Activated CD4-positive, CD25-positive, alpha-beta regulatory T cell treated with anti-CD3 and anti-CD28 coated beads, Interleukin-2, amount 50 U/mL, for 72 hours (primary cell): ENCODE measurements at places on chromosomes 7 and 10.

- no peak for DNase-seq
Measured at GRCh38 chr7:145156834-145157233, 321.0 kb upstream of the TPK1 start.

DNA sequence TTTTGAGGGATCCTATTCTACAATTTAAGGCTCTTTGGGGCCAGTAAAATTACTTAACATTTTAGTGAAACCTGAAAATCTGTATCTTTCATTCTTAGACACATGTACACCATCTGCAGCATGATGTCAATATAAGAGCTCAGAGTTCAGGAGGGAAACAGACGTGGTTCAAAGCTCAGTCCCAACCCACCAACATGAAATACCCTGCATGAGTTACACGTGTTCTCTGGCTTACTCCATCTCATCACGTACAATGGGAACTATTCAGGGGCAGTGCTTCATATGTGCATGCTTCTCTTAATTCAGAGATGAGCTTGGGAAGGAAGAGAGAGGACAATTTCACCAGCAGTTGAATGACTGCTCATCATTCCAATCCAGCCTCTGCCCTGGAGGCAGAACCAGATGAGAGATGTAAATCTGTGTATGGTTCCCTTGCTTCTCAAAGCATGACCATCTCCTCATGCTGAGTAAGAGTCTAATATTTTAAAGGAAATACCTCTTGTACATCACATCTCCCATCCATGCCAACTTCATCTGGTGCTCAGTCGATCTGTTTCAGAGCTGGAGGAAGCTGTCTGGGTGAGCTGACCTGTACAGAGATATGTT lies 29.0 kb upstream of the ADAM12 start:
- DNase-seq, result no peak

DNA sequence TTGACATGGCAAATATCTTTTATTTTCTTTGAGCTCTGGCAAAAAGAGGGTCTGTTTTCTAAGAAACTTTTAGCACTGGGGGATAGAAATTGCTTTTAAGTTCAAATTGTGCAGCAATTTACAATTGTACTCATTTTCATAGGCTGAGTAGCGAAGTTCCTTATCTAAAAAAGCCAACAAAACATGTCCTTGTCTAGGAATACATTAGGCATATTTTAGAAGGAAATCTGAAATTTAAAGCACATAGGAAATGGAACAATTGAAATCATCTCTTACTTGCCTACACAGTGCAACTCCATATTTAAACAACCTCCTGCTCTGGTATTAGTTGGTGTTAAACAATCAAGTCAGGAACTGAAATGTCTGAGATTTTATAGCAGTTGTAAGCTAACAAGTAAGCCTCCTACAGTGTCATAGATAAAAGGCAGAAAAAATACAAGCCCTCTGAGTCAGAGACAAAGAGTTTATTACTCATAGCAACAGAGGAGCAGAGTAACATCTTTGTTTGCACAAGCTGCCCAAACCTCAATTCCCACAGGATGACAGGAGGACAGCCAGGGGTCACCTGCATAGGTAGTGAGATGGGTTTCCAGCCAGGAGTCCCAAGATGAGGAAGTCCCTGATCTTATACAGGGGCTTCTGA lies 280.2 kb upstream of the HGF start:
- no peak for DNase-seq

- DNase-seq, result no peak
Measured at GRCh38 chr7:137296576-137296975, 47.0 kb downstream of the PTN start.

DNA sequence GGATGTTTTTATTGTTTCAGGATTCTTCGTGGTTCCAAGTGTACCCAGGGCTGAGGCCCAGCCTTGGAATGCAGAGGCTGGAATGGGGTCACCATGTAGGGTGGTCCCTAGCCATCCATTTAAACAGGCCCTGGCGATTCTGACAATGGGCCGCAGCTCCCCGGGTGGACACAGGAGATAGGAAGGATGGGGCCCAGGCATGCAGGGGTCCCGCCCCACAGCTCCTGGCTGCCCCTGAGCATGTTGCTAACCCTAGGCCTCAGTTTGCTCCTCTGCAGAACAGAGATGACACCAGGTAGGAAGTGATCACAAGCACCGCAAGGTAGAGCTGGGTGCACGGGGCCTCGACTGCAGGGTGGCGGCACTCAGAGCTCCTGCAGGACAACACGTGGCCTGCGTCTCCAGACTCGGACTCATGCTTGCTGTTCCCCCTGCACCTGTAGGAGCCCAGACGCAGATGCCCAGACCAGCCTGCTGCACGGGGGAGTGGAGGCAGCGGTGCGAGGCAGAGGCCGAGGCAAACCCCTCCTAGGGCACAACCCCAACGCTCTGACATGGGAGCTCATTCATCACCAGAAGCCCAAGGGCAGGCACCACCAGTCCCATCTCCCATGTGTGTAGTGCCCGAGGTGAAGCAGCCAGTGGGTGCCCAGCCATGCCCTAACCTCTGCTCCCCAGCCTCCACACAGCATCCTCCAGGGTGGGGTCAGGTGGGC lies 25.5 kb downstream of the VIPR2 start:
- DNase-seq, result peak; percentile 3

DNA sequence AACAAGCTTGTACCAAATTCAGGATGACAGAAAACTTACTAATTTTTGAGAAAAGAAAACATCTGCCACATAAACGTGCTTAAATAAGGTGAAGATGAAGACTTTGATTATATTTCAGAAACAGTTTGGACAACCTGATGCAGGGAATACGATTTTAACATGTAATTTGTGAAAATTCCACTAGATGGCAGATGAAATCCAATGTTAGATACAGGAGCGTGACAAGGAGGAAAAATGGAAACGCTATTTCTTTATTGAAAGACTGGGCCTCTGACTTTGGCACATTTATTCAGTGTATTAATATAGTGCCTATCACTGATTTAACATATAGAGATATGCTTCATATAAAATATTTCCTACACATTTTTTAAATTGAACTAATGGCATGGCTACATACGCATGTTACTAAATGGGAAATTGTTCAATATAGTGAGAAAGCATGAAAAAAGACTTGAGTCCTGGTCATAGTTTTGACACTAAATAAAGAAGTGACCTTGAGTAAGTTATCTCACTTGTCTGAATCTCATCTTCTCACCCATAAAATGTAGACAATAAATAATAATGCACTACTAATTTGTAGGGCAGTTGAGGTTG lies 60.7 kb downstream of the CD36 start:
- no peak for DNase-seq

DNA sequence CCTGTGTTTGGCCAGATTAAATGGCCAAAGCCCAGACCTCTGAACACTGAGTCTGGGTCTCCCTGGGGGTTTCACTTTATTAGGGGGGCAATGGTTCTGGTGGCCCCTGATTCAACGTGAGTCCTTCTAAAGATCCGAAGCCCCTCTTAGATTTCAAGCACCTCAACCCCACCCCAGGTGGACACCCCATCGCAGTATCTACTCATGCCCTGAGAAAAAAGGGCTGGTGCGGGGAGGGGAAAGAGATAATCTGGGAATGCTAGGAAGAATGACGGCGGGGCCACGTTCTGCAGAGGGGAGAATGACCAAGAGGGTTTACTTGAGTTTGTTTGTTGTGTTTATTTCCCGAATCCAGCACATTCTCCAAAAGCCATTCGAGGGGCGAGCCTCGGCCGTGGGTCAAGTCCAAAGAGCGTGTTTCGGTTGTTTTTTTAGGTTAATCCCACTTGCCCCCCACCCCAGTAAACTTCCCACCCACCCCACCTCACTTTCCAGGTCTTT lies 832 bp downstream of the PDLIM1 start:
- DNase-seq, result no peak

GRCh38 chr10:115706026-115706425 lies 567.0 kb downstream of the GFRA1 start:
- DNase-seq, result no peak

DNA sequence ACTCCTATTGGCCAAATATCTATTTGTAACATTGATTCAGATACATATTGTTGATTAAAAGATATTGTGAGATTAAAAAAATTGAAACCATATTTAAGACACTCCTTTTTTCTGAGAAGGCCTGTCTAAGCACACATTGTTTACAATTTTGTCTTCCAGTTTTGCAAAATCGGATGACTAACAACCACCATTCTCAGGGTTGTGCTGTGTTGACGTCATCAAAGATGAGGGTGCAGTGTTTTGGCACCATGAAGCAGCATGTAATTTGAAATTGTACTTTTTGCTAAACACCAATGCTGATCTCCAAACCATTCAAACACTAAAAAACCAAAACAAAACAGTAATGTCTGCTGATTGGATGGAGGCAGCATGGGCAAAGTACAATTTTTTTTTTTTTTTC lies 7.4 kb downstream of the CREB5 start:
- DNase-seq, result no peak

- no peak for DNase-seq
Measured at GRCh38 chr10:24303522-24304310, 94.8 kb downstream of the KIAA1217 start.

DNA sequence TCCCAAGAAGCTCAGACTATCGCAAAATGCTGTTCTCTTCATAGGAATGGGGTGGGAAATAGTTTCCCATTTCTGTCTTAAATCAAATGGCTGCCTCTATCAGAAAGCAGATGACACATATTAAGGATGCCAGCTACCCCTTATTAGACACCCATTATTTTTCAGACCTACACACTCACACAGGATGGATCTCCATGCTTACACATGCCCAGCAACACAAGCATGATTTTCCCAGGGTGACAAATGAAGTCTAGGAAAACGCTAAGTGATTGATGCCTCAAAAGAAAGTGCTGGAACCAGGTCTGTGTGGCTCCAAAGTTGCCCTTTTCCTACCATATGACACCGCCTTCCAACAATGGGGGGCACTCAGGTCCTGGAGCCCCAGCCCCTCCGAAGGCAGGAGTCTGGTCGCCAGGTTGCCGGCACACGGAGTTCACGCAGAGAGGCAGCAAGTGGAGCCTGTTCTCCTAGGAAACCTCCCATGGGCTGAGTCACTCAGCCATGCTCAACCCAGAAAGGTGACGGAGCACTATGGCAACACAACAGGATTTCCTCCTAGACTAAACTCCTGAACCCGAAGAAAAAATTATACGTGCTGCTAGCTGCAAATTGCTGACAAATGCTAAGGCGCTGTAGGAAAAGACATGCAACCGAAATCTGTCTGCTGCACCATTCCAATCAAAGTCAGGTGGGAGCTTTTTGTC lies 19.8 kb downstream of the VOPP1 start:
- no peak for DNase-seq

- DNase-seq, result no peak
Measured at GRCh38 chr7:133358708-133359107, 105.8 kb downstream of the EXOC4 start.

GRCh38 chr10:5691786-5692185 lies 7.1 kb downstream of the TASOR2 start:
- DNase-seq, result no peak

DNA sequence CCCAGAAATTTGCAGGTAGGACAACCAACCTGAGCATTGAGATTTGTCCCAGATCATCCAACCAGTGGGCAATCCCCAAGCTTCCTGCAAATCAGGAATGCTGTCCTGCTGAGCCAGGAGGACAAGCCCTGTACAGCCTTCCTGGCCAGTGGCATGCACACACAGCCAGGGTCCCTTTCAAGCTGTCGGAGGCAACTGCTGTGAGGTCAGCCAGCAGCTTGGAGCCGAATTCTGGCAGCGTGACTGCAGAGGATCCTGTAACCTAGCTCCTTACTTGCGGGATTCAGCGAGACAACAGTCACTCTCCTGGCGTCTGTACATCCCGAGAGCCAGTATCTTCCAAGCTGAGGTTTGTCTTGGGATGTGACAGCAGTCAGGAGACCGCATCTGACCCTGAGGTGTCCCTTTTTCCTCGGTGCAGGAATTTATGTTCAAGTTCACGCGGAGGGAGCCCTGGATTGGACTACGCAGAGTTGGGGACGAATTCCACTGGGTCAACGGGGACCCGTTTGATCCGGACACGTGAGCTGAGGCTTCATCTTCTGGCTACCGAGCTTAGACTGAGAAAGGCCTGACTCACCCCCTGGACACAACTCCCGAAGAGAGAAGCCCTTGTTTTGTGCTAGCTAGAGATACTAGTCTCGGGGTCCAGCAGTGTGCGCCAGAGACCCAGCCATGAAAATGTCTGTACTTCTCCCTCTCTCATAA lies 18.3 kb downstream of the CLEC2L start:
- DNase-seq, result no peak

DNA sequence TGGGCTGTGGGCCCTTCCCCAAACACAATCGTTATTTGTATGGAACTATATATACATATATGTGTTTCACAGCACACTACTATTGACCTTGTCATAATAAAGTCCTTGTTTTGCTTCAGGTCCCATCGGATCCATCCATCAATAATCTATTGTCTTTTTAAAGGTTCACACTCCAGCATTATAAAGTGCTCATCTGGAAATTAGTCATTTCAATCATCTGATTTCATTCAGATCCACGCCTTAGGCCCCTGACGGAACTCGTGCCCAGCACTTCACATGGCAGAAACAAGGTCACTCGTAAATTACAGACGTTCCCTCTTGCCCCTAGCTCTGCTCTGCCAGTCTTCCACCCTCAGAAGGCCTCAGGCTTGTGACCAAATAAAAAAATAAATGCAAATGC lies 133.1 kb upstream of the PPP2R2D start:
- DNase-seq, result no peak

DNA sequence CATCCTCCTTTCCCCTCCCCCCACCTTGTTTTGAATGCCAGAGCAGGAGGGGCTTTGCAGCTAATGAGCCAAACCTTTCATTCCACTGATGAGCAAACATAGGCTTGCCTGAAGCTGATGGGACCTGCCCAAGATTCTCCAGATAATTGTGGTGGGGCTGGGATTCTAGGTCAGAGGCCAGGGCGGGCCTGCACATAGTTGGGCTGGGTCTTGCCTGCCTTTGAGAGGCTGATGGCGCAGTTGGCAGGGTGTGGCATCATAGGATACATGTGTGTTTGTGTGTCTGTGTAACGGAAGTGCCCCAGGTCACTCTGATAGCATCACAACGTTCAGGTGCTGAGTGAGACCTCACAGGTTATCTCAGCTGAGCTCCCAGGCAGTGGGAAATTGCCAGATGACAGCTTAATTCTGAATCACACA lies 22.9 kb downstream of the BTBD16 start:
- no peak for DNase-seq

DNA sequence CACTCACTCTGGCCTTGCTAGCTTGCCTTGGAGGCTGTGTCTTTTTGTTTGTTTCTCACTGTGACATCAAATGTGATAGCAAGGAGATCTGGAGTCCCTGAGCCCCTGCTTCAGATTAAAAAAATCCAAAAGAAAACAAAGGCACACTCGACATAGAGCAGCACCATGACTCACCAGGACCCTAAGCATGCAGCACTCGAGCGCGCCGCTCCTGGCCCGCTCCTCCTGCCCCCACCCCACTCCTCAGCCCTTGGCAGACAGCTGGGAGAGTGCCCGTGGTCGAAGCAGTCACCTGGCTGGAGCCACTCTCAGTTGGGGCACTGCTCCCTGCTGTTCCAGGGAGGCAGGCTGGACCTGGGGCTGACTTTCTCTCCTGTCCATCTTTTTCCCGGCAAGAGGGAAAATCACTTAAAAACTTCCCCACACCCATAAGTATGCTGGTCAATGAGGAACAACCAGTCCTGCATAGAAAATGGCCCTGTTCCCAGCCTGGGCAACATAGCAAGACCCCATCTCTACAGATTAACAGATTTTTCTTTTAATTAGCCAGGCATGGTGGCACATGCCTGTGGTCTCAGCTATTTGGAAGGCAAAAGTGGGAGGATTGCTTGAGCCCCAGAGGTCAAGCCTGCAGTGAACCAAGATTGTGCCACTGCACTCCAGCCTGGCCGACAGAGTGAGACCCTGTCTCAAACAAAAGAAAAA lies 128.4 kb downstream of the PAXIP1 start:
- DNase-seq, result no peak
